ENCODE measurements at places on chromosomes 1 and 21.

- no peak for DNase-seq
These were observed 7.8 kb downstream of the NUAK2 start for GRCh38 chr1:205313563-205314308.

DNA sequence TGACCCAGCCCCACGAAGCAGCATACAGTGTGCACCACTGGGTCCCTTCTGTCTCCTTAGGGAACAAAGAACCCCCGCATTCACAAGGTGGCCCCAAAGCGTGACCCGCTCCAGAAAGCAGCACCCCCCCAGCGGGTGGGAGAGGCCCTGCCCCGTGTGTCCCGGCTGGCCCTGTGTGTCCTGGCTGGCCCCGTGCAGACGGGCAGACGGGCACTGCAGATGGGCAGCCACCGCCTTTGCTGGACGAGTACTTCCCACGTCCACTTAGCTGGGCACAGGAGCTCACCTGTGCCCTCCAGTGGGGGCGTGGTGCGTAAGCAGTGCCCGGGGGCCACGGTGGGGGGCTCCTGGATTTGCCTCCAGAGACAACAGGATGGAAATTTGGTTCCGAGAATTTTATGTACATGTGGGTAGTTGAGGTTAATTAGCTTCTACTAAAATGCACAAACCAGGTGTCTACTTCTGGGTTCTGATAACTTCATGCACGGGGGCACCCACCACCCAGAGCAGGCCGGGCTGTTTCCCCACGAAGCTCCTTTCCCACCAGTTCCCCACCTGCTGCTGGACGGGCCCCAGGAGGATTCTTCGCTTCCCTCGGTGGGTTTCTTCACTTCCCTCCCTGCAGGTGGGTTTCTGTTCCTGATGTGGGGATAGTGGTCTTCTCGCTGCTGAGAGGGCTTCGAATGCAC is 33.2 kb upstream of the SLC19A1 start:
- DNase-seq: no peak

DNA sequence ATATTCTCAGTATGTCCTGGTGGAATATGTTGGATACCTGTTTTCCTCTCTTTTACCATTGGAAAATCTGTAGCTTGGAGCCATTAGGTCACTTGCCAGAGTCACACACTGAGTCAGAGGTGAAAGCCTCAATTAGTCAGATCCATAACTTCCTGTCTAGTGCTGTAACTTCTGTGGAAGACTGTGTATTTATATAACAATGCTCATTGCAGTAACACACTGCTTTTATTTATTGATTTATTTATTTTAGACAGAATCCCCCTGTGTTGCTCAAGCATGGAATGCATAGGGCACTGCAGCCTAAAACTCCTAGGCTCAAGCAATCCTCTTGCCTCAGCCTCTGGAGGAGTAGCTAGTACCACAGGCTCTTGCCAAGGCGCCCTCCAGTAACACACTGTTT is 1.3 kb upstream of the DOCK7 start:
- no peak for DNase-seq

DNA sequence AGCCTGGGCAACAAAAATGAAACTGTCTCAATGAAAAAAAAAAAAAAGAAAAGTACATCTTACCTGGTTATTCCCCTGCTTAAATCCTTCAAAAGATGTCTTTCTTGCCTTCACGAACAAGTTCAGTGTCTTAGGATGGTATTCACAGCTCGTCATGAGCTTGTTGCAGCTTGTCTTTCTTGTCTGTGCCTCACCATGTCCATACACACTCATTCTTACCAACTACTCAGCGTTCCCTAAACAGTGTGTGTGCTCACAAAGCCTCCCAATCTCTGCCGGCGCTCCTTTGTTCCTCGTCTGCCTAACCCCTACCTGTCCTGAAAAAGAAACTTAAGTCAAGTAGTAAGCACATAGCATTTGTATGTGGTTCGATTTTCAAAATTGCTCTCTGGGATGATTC is 31.1 kb downstream of the UBE4B start:
- no peak for DNase-seq

DNA sequence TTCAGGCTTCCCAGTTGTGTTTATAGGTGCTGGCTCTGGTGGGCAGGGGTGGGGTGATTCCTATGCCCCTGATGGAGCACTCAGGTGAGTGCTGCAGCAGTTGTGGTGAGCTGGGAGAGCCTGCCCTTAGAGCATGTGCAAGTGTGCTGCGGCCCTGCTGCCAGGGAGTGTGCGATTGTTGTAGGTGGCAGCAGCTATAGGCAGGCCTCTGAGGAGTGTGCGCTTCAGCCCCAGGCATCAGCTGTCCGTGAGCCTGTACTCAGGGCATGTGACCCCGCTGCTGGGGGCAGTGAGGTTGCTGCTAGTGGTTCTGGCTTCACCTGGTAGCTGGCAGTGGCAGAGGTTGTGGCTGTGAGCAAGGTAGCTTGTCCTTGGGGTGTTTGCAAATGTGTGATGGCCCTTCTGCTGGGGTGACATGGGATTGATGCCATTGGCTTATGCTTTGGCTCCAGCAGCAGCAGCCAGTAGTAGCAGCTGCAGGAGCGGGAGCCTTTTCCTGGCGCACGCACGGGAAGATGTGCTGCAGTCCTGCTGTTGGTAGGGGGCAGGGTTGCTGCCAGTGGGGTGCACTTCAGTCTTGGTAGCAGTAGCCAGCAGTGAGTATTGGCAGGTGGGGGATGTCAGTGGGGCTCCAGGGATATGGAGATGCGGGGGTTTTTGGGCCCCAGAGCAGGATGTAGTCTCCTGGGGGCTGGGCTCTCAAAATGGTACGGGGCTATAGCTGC is 37.7 kb downstream of the SYCP1 start:
- no peak for DNase-seq

GRCh38 chr1:173414136-173414535 is 63.0 kb upstream of the PRDX6 start:
- no peak for DNase-seq

- DNase-seq: no peak
These were observed 45.9 kb downstream of the CHD5 start for GRCh38 chr1:6134206-6134605.

DNA sequence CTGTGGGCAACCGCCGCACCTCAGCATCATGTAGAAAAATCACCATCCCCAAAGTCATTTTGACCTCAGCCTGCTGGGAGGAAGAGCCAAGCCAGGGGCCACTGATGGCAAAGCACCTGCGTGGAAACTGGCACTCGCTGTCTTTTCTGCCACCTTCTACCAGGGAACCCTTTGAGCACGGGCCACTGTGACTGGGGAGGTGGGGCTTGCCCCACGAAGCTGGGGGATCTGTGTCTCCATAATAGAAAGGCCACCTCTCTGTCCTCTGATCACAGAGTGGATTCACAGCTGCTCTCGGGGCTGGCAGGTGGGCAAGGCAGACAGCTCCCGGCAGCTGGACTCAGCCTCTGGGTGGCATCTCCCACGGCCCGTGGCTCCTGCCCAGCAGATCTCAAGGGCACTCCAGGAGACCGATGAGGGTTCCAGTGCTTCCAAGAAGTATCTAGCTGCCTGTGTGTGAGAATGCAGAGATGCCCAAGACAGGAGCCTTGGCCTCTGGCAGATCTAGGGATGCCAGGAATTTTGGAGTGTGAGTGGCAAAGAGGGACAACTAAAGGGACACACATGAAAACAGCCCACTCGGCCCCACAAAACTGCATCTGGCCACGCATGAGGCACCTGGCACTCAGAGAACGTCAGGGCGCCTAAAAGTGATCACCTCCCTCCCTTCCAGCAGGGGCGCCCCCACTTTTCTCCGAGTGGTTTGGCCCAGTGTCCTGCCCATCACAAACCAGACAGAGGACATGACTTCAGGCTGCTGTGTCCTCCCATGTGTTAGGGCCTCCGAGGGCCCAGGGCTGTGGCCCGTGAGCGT is 102.6 kb downstream of the PDE9A start:
- no peak for DNase-seq

- DNase-seq: peak; percentile 24
These were observed 26.4 kb downstream of the TRAF5 start for GRCh38 chr1:211352985-211353515.

- no peak for DNase-seq
These were observed 45.7 kb downstream of the LRRC8D start for GRCh38 chr1:89866568-89866967.

DNA sequence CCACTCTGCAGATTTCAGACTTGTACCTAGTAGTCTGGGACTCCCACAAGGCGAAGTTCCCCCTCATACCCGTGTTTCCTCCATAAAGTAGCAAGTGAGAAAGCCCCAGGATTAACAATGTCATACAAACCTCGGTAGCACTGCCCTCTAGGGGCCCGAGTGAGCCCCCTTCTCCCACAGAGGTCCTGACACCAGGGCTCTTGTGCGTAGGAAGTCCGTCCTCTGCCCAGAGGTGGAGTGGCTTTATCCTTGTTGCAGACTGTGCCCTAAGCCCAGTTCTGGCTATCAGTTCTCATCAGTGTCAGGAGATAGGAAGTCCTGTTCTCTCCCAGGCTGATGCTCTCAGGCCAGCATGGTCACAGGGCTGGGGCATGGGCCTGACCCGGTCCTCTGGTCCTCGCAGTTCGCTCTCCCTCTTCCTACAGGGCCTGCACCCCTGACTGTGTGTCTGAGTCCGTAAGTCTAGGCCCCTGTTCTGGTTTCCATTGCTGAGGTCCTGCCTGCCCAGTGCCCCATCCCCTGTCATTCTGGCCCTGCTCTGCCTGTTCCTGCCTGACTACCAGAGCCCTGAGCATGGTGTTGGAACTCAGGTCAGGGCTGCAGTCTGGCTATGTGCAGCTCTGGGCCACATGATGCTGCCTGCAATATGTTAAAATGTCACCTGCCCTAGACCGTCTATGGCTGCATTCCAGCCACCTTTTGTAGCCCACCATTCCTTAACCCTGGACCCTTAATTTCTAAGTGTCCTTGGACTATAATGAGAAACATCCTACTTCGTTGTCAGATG is 285.6 kb downstream of the ASTN1 start:
- no peak for DNase-seq

- DNase-seq: no peak
These were observed 74.8 kb upstream of the LRRN2 start for GRCh38 chr1:204760350-204760749.

- DNase-seq: no peak
These were observed 398.7 kb downstream of the PLPP3 start for GRCh38 chr1:56180520-56181190.

DNA sequence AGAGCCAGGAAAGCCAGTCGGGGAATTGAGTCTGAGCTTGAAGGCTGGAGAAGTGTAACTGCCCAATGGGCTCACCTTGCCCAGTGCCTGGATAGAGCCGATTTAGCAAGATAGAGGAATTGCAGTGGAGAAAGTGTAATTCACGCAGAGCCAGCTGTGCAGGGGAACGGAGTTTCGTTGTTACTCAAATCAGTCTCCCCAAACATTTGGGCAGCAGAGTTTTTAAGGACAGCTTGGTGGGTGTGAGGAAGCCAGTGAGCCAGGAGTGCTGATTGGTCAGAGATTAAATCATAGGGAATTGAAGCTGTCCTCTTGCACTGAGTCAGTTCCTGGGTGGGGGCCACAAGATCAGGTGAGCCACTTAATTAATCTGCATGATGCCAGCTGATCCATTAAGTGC is 28.4 kb upstream of the NLRP3 start:
- DNase-seq: no peak

GRCh38 chr1:234899041-234899729 is 229.5 kb downstream of the TOMM20 start:
- DNase-seq: no peak

DNA sequence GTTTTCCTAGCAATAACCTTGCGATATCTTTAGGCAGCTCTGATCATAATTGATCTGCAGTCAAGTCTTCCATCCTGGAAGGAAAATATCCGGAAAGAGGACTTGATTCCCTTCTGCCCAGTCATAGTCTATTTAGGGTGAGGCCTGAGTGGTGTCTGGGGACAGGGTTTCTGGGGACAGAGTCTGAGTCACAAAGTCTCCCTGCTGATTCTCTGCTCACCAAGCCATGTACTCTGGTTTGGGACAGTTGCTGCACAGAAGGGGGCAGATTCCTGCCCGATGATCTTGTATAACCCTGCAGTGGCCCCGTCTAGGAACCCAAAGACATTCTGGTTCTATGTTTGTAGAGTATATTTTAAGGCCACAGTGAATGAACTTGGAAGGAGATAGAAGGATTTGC is 178.8 kb downstream of the KCNJ6 start:
- no peak for DNase-seq

DNA sequence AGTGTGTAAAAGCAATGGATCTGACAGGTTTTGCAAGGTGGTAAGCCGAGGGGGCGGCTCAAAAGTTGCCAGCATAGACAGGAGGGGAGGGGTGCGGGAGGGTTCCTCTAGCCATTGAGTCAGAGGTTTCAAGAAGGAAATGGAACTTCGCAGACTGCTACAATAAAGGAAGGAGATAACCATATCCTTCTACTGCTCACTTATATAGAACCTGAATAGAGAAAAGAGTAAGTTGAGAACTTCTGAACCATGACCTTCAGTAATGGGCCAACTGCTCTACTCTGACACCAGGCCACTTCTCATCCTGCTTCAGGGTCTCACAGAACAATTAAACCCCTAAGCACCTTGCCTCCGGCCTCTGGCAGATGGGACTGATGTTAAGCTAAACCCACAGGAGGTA is 26.3 kb upstream of the BCAR3 start:
- DNase-seq: no peak

GRCh38 chr1:227792216-227793078 is 23.0 kb upstream of the PRSS38 start:
- no peak for DNase-seq

DNA sequence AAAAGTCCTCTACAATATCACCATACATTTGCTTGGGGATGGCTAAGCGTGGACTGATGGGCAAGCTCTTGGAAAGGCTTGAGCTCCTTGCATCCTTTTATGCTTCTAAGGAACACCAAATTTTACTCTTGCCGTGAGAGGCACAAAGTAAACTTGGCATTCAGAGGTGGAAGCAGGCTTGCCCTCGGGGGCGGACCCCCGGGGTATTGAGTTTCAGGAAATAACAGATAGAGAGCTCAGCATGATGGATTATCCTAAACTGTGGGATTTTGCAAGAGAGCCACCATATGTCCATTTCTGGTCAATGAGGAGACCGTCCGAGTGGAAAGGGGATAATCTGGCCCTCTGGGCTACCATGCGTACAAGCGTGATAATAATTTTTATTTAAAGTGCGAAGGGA is 14.0 kb downstream of the IFI16 start:
- no peak for DNase-seq

GRCh38 chr1:100075773-100076172 is 57.0 kb downstream of the SASS6 start:
- DNase-seq: no peak

- DNase-seq: no peak
These were observed 43.7 kb upstream of the PTGFR start for GRCh38 chr1:78447086-78447485.

GRCh38 chr21:18155508-18156193 is 89.0 kb upstream of the CHODL start:
- DNase-seq: no peak

- no peak for DNase-seq
These were observed 90.5 kb downstream of the PRDM2 start for GRCh38 chr1:13790290-13791030.

DNA sequence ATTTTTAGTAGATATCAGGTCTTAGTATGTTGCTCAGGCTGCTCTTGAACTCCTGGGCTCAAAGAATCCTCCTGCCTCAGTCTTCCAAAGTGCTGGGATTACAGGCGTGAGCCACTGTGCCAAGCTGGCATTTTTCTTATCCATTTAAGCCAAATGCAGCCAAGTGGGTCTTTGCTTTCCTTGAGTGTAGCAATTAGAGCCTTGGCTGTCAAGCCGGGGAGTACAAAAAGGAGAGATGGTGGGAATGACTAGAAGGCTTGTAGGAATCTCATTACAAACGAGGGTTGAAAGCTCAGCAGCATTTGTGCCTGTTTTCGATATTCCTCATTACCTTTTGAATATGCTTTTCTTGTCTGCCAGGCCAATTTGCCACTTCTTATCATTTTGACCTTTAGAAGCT is 140.9 kb downstream of the DISC1 start:
- no peak for DNase-seq

Data from T-helper 17 cell (primary cell).